ENCODE measurements at places on chromosomes 6 and 20.

DNA sequence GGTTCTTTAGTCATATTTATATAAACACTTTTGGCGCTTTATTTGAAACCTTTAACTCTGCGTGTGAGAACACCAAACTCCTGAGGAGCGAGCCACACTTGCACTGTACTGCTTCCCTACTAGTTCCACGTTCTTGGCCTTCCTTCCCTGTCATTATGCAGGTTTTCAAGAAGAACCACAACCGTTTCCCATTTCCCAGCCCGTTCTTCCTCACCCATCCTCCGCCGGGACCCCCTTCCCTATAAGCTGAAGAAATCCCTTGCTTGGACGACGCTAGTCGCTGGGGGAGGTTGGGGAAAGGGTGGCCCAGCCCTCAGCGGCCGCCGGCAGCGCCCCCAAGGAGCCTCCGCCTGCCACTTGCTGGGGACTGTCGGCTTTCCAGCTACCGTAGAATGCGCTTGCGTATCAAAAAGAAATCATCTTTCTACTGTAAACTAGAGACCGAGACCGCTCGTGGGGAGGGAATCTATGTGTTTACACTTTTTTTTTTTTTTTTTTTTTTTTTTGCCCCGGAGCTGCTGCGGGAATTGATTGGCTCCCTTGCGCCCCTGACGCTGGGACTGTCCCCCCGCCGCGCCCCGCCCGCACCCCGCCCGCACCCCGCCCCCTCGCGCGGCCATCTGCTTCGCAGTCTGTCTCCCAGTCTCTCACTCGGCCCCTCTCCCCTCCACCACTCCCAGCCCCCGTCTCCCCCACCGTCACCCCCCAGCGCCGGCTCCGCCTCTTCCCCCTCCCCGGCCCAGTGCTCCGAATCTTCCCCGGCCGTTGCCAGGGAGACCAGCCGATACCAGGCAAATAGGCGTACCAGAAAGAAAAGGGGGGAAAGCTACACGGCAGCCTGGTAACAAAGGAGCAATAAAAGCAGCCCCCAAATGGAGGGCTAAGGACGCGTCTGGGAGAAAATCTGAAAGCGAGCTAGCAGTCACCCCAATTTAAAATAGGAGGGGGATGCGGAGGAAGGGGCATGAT is 2.3 kb upstream of the MARCKS start:
- no peak for DNase-seq

DNA sequence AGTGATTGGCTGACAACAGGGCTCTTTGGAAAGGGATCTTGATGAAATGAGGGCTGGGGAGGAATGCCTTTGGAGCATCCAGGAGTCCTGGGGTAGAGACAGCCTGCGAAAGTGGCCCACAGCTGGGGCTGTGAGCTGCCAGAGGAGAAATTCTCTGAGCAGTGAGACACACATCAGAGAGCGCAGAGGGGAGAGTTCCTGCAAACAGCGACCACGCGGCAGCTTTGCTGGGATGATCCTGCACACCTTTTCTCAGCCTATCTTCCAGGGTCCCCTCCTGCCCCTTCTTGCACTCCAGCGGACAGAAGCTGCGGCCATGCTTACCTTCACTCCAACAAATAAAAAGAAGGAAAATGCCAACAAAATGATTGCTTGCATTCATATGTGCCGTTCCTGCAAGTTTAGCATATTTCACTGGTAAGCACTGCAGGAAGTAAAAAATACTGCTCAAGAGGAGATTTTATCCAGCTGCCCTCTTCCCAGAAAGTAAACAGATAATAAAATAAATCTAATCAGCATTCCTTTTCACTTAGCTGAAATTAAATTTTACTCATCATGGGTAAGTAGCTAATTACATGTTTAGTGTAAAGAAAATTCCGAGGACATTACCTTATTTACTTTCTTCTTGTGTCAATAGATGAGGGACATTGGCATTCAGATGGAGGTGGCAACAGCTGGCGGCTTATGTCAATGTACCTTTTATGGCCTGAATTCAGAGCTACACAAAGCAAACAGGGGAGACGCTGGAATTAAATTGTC is 339.9 kb upstream of the ARID1B start:
- DNase-seq, result no peak

DNA sequence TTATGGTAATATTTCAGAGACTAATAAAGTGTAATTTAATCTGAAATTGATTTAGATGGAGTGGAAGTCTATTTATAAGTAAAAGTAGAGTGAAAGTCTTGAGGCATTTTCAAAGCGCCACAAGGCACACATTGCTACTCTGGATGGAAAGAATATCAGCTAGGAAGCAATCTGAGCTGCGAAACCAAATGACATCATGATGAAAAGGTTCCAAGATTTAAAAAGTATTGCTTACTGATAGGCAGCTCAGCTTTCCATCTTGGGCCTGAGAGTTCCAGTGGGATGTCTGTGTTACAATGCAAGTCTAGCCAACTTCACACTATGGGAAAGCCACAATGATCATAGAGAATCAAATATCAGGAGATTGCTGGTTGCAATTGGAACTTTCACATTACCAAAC is 126.9 kb upstream of the VGLL2 start:
- no peak for DNase-seq

GRCh38 chr20:61719691-61720347 is 345.9 kb downstream of the TAF4 start:
- DNase-seq, result no peak

DNA sequence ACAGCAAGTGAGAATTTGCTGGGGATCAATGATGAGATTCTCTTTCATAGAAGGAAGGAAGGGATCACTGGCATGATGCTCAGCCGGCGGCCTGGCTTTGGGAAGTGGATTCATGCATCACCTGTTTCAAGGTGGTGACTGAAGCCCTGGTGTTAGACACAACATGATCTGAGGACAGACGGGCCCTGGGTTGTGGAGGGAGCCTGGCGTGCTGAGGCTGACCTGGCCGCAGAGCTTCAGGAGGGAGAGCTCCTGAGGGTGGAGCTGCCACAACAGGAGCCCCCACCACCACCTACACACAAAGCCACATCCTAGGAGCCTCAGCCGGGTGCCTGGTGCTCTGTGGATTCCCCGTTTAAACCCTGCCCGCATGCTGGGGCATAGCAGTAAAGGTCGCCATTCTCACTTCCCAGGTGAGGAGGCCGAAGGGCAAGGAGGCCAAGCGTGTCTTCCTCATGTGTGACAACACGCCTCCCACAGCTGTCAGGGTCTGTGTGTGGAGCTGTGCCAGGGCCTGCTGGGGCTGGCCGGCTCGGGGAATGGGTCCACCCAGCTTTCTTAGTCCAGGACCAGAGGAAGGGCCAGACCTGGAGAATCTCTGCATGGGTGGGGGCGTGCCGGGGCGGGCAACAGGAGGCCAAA is 107.0 kb downstream of the ERMARD start:
- DNase-seq, result no peak

DNA sequence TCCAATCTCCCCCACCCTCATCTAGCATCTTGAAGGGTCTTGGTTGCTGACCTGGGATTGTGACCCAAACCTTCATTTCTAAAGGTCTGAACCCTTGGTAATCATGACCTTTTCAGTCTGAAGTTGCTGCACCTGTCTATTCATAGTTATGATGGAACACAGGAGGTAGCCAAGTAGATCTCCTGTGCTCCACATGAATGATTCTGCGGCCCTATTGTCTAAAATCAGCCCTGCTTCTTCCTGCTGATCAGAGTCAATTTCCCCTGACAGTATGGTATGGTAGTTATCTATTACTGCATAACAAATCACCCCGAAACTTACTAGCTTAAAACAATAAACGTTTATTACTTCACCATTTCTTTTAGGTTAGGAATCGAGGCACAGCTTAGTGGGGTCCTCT is 9.0 kb downstream of the OR2B6 start:
- DNase-seq, result no peak

GRCh38 chr6:4460586-4461475 is 315.4 kb upstream of the CDYL start:
- no peak for DNase-seq

DNA sequence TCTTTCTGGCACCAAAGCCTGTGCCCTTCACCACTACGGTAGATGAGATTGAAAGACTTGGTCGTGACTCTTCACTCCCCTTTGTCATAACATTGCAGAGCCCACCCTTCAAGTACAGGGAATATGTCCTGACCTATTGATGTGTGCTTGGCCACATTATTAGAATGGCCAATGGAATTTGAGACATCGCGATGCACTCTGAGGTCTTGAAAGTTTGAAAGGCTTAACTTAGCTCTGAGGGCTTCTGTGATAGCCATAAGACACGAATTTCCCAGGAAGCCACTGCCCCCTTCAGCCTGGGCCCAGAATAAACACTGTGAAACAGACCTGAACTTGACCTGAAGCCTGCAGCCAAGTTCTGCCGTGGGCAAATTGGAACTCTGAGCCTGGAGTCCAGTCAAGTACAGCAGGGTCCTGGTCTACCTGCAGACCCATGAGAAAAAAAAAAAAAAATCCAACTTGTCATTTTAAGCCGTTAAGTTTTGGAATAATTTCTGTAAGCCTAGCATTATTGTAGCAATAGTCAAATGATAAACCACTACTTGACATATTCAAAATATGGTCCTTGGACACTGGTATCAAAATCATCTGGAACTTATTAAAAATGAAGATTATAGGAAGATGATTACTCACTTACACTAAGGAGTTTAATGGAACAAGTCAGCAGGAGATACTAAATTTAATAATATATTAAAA is 36.9 kb upstream of the TRAF3IP2 start:
- no peak for DNase-seq

- no peak for DNase-seq
Observed at GRCh38 chr6:83884523-83884922, 25.0 kb downstream of the CYB5R4 start.

- no peak for DNase-seq
Observed at GRCh38 chr6:72111611-72112010, 225.3 kb downstream of the RIMS1 start.

DNA sequence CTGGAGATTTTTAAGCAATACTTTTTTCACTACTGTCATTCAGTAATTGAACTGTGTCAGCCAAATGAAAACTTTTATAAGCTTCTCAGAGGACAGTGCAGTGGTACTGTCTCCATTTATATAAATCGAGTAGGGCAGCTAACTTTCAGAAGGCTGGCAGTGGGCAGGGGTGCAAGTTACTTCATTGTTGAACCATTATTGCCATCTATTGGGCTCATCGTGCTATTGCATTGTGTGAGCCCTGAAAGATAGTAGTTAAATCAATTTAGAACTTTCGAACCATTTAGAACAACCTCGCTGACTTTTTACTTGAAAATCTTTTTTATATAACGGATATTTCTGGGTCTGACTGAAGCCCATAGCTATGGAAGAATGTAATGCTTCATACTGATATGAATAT is 347.8 kb upstream of the PLCB4 start:
- no peak for DNase-seq

- DNase-seq, result no peak
Observed at GRCh38 chr6:44138717-44139350, 11.5 kb downstream of the TMEM63B start.

DNA sequence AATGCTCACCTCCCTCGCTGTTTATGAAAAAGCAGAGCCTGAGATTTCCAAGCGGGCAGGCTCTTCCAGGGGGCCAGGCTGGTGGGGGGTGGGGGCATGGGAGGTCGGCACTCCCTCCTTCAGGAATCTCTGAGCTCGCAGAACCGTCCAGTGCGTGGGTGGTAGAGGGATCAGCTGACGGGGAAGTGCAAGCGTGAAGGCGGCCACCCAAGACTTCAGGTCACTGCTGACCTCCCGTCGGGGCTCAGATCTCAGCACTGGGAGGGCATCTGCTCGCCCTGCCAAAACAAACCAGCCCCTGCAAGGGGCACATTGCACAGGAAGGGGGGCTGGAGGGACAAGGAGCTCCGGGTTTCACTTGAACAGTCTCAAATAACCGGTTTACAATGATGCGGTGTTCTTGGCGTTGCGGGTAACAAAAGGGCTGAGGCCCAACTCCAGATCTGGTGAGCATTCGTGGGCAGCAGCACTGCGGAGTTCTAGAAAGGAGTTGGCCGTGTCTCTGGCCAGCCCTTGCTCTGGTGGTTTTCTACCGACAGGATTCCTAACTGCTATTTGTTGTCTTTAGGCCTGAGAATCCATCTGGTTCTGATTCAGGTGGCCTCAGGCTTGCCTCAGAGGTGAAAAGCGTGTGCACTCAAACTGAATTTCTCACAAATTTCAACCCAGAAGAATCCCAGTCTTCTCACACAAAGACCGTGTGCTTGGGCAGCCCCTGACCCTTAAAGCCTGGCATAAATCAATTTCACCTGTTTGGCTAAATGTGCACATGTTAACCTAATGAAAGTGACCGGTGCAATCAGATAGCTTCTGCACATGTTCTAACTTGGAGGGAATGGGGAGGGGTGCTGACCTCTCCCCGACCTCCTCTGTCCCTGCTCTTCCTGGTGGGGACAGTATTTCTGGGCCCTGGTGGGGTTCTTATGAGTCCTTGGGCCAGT is 191.6 kb downstream of the MYLK4 start:
- no peak for DNase-seq
